Fibroblast of villous mesenchyme (primary cell): ENCODE measurements at places on chromosomes 12 and 14.

DNA sequence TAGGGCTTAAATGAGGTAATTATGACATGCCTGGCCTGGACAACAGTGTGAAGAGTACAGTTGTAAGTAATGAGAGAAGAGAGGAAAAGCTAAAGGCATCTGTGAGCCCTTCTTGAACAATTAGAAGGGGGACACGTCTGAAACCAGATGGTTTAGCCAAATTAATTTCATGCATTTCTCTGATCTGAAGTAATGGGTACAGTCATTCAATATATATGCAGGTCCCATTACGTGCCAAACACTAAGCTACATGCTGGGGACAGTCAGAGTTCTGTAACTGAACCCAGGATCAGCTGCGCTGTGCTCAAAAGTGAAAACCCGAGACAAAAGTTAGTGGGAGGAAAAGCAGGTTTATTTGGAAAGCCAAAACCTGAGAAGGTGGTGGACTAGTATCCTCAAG, 207.2 kb upstream of the TMTC1 start:
- no peak for DNase-seq

DNA sequence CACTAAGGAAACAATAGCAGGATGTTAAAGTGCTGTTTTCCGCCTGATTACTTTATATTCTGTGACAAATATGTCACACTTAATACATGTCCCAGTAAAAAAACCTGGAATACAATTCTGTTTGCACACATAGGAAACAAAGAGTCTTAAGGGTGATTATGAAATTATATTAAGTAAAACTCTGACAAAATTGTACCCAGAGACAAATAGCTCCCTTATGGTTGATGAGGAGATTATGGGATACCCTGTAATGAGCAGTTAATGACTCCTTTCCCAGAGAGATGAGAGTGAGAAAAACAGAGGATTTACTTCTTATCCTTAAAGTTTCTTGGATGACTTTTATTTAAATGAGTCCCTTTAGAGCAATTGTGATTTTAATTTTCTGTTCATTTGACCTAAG, 370.6 kb downstream of the PDZRN4 start:
- DNase-seq = no peak

DNA sequence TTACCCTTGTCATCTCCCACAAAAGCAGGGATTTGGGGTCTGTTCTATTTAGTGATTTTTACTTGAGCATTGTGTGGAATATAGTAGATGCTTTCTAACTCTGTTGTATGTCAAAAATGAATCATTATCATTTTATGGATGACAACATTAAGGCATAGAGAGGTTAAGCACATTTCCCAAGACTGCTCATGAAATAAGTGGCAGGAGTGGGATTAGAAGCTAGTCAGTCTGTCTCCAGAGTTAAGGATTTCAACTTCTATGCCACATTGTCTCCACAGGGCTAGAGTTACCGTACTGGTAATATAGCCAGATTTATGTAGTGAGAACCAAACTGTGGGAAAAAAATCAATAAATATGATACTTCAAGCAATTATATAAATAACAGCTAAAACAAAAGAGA, 170.6 kb upstream of the DCN start:
- DNase-seq = no peak

GRCh38 chr12:107296681-107297089, 203.3 kb upstream of the CRY1 start:
- no peak for DNase-seq

GRCh38 chr14:79167957-79168356, 997.8 kb downstream of the NRXN3 start:
- no peak for DNase-seq

DNA sequence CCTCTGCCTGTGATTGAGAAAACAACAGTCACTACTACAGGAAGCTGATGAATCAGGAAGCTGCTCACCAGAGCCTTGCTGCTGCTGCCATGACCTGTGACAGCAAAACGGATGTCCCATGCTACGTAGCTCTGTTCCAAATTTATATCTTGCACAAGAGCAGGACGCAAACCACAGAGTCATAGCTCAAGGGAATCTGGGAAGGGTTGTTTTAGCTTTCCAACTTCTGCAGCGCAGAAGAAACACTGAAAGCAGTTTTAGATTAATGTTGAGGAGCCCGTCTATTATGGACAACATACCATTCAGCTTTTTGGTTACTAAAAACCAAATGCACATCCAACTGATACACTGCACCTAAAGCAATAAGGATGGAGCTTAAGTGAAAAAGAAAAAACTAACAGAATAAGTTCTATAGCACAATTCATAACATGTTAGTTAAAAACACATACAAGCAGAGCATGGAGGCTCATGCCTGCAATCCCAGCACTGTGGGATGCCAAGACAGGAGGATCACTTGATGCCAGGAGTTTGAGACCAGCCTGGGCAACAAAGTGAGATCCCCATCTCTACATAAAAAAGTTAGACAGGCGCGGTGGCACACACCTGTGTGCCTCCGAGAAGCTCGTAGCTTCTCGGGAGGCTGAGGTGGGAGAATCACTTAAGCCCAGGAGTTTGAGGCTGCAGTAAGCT, 1.7 kb upstream of the ANKRD33 start:
- DNase-seq = peak; percentile 96

GRCh38 chr14:60227291-60227690, 21.7 kb upstream of the PPM1A start:
- DNase-seq = no peak

DNA sequence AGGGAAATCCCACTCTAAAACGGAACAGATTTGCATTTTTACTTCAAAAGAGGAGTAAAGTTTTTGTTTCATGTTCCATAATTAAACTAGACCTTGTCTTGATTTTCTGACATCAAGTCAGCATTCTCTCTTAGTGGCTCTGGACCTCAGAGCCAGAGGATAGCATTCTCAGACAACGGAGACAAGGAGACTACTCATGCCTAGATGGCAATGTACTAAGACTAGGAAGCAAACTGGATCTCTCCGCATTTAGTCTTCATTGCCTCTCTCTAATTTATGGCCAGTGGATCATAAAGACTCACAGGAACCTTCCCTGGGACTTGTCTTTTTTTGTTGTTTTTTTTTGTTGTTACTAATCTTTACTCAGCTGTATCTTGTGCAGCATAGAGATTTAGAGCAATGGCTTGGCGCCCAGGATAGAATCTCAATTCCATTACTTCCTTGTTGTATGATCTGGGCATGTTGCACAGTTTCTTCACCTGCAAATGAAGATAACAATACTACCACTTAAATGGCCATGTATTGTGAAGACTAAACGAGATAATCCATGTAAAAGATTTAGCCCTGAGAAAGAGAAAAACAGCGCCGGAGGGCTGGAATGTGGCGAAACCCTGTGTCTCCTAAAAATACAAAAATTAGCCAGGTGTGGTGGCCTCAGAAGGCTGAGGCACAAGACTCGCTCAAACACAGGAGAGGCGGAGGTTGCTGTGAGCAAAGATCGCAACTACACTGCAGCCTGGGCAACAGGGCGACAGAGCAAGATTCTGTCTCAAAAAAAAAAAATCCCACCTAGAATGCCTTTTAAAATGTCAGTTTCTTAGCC, 4.0 kb upstream of the GEMIN2 start:
- no peak for DNase-seq

DNA sequence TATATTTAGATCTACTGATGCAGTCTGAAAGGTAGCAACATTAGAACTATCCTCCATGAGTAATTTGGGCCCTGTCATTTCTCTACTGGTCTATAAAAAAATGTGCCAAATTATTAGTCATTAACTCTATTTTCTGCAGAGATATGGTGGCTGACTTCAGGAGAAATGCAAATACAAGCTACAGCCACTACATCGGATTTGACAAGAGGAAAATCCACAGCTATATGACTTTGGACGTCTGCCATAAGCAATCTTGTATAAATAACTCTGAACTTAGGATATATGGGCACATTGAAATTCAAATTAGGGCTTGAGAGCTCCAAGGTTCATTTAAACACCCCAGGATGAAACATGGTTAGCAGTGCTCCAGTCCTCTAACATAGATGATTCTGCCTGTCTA, 983.0 kb upstream of the LRFN5 start:
- no peak for DNase-seq
